Right kidney (tissue), 9 donors: ENCODE measurements at places on chromosomes 3 and 15.

DNA sequence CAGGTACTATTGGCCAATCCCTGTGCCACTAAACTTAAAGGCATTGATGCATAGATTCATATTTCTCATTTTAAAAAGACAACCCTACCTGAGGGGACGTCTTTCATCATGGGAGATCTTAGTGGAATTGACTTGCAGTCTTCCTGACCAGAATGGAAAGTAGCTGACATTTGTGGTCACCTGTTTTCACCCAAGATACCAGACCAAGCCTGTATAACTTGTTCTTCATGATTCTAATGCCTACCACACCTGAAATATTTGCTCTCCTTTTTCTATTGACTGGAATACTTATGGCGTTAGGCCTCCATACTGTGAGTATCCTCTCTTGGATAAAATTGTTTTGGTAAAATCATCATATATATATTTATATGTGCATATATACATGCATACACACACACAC, 54.7 kb upstream of the XCR1 start:
- no peak for DNase-seq

- no peak for DNase-seq
These were observed 125.0 kb downstream of the PLD1 start for GRCh38 chr3:171685116-171685895.

- no peak for DNase-seq
These were observed 96.9 kb upstream of the RPL32 start for GRCh38 chr3:12938258-12938711.

- DNase-seq: no peak
These were observed 6.6 kb downstream of the PLS1 start for GRCh38 chr3:142602619-142603385.

GRCh38 chr15:40949756-40950207, 3.5 kb upstream of the CHAC1 start:
- no peak for DNase-seq

DNA sequence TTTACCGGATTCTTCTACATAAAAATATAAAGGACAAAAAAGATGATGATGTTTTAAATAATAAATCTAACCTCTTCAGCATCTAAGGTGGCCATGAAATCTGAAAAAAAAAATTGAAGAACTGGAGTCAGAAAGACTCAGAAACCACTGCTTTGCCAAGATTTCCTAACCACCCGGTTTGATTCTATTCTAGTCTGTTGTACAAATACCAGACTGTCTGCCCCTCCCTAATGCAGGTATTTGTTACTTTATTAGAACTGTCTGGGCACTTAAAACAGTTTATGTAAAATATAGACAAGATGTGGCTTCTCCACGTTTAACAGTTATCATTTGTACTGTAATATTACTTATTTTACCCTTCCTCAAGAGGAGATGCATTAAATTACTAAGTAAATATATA, 48.8 kb downstream of the UACA start:
- no peak for DNase-seq

- no peak for DNase-seq
These were observed 610.0 kb upstream of the ZNF385D start for GRCh38 chr3:22360970-22361369.
